ENCODE measurements at places on chromosomes 5 and 9.

- DNase-seq = no peak
These were observed 126.5 kb downstream of the MRPS30 start for GRCh38 chr5:44935262-44935661.

GRCh38 chr5:157555037-157555640 lies 20.4 kb downstream of the ADAM19 start:
- no peak for DNase-seq

DNA sequence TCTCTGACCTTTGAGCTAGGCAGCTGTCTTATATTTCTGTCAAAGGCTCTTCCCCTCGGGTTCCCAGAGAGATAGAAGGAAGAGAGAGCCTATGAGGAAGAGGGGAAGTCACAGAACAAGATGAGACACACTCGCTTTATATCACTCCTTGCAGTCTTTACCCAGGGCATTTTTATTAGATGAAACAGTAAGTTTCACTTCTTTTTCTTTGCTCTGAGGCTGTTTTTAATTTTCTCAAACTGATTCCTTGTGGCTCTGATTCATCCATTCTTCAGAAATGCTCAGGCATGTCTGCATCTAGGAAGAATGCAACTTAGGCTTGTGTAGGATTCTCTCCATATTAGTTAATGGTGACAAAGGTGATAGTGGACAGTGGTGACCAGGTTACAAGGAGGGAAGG lies 132.9 kb upstream of the CHD1 start:
- DNase-seq = no peak

DNA sequence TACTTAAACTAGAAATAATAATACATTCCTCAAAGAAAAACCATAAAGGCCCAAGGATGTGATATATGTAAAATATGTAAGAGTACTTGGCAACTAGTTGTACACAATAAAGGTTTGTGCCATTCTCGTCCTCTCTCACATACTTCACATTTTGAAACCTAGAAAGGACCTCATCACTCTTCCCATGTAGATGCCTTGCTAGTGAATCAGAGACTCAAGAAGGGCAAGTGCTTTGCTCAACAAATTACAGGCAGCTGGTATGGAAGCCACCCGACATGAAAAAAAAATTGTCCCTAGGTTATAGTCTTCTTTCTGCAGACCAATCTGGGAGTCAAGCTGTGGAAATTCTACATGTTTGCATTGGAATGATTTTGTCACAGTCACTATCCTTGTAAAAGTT lies 31.7 kb downstream of the ADRB2 start:
- DNase-seq = no peak

DNA sequence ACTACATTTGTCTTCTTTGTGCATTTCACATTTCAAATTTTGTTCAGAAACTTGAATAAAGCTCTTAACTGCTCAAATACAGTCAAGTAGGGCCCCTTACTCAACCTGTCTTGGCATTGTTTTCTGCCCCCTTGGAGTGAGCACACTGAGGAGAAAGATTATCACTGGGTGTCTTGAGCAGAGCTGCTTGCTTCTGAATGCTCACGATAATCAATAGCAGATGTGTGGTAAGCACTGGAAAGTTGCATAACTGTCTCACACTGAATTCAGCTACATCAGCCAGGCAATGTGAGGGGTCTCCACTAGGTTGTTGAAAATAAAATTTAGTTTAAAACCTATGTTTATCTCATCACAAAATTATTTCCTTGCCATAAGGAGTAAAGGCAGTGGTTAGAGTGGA lies 7.8 kb upstream of the TNFAIP8 start:
- no peak for DNase-seq

- no peak for DNase-seq
These were observed 536.0 kb downstream of the PDE4D start for GRCh38 chr5:59357381-59357977.

- peak; percentile 33 for DNase-seq
These were observed 18.0 kb downstream of the ATOX1 start for GRCh38 chr5:151740336-151740942.

GRCh38 chr5:132525299-132525724 lies 18.0 kb downstream of the IL5 start:
- no peak for DNase-seq

DNA sequence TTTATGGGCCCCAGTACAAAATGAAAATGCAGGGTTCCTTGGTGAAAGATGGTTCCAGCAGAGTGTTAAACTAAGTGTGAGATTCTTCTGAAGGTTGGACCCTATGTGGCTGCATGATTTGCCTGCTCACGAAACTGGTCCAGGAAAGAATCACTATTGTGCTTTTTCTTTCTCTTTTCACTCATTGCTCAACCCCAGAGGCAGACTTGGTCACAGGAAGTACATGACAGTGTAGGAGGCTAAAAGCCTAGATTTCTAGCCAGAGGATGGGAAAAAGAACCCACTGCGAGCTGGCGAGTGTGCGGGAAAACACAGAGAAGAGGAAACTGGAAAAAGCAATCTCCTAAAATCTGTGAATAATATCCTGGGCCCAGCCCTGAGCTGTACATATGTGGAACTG lies 18.6 kb downstream of the SLC36A2 start:
- no peak for DNase-seq

DNA sequence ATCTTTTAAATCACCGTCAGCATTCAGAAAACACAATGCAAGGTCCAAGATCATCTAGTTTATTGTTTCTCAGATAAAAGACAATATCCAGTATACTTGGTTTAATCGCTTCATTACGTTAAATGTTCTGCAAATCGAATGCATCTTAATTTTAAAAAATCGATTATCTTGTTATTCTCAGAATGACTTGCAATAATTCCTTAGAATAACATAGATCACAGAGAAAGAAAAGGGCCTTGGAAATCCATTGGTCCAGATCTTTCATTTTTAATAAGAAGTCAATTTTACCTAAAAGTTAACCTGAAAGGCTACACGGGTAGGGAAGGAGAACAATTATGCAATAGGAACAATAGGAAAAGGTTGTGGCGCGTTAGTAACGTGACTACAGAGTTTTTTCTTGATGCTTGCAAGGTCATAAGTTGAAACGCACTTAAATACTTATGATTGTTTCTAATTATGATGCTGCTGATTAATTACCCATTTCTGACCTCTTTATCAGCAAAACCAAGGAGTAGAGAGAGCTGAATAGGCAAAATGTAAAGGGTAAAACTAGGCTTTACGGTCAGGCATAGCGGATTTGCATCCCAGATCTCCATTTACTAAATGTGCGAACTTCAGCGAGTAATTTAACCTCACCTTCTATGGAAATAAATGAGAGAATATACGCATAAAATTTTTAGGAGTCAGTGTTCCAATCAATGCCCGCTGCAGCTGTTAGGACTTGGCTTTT lies 769 bp upstream of the LYRM7 start:
- no peak for DNase-seq

DNA sequence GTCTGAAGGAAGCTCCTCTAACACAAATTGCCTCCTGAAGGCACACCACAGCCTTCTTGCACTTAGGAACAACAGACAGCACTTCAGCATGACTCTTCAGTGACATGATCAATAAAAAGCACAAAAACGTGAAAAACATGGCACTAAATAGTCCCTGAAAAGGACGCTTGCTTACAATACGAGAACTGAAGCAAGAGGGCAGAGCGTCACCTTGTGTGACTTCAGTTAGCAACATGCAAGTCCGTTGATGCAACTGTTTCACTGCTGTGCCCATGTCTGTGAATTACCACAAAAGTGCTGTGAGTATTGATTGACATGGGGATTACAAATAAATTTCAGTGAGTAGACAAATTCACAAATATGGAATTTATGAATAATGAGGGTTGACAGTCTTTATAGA lies 219.9 kb upstream of the GAS1 start:
- no peak for DNase-seq

GRCh38 chr9:133740911-133741310 lies 2.8 kb upstream of the SARDH start:
- DNase-seq = no peak

DNA sequence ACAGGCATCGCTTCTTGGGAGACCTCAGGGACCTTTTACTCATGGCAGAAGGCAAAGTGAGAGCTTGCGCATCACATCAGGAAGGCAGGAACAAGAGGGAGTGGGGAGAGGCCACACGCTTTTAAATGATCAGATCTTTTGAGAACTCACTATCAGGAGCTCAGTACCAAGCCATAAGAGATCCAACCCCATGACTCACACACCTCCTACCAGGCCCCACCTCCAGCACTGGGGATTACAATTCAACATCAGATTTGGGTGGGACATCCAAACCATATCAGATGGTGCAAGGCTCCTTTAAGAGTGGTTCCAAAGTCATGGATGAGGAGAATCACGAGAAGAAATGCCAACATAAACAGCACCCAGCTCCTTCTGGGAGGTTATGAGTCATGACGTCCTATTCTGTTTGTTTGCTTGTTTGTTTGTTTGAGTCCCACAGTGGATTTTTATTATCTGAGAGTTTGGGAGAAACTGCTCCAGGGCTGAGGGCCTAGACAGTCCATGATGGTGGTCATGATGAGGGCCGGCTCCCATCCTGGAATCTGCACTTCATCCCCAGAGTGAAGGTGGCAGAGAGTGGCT lies 453.5 kb downstream of the GADD45G start:
- DNase-seq = no peak

DNA sequence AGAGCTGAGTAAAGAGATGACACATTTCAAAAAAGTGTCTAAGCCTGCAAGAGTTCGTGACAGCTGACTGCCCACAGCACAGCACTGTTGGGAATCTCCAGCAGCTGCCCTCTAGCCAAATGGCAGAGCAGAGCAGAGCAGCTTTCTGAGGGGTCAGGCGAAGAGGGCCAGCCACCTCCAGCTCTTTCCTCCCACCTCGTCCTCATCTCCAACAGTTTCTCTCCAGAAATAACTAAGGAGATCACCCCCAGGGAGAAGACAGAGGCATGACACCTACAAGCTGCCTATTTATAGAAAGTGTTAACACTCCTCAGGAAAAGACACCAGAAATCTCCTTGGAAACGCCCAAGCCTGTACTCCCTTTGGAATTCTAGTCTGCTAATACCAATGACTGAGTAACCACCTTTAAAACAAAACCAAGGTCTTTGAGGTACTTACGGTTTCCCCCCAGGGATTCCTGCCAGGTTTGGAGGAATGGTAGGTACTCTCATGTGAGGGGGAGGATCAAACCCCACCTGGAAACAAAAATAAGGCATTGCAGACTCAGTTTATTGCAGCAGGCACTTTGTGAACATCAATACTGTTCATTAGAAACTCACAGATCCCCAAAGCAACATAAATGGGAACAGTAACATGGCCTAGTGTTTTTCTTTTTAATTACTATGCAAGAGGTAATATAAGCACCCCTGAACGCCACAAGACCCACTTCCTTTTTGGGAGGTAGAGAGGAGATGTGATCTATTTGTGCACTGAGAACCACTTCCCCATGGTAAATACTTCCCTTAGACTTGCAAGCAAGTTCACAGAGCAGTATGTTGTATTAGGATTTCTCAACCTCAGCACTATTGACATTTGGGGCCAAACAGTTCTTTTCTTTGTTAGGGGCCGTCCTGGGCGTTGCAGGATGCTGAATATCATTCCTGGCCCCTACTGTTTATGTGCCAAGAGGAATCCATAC lies 79.3 kb downstream of the TLE1 start:
- no peak for DNase-seq

- no peak for DNase-seq
These were observed 6.1 kb downstream of the GARIN3 start for GRCh38 chr5:157160001-157160400.

DNA sequence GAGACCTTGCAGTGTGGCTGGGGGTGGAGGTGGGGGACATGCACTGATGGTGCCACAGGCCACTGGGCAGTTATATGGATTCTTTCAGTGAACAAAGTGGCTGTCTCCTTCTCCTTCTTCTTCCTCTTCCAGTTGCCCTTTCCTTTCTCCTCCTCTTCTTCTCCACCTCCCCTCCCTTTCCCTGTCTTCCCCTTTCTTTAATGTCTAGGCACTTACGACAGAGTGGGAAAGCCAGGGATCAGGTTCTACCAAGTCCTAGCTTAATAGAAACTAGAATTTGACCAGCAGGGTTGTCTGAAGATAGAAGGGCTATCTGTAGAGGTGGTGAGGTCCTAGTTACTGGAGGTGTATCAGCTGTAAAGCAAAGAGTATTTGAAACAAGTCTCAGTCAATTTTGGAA lies 62.8 kb downstream of the COL15A1 start:
- DNase-seq = no peak

DNA sequence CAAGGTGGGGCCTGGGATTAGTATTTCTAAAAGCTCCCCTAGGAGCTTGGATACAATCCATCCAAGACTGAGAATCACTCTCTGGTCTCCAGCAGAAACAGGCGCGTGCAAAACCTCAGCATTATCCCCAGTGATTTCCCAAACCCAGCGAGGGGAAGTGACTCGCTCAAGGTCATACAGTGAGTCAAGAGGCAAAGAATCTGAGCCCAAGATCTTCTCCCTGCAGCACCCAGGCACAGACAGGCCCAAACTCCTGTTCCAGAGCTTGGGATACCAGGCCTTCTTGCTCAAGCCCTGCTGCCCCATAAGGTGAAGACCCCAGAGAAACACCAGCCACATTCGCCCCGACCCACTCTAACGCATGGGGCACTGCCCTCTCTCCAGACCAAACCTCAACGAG lies 33.2 kb downstream of the SHB start:
- no peak for DNase-seq

- DNase-seq = no peak
These were observed 157.6 kb downstream of the ACTL7B start for GRCh38 chr9:108698231-108698630.

- DNase-seq = no peak
These were observed 14.1 kb downstream of the RGS3 start for GRCh38 chr9:113477661-113478060.

DNA sequence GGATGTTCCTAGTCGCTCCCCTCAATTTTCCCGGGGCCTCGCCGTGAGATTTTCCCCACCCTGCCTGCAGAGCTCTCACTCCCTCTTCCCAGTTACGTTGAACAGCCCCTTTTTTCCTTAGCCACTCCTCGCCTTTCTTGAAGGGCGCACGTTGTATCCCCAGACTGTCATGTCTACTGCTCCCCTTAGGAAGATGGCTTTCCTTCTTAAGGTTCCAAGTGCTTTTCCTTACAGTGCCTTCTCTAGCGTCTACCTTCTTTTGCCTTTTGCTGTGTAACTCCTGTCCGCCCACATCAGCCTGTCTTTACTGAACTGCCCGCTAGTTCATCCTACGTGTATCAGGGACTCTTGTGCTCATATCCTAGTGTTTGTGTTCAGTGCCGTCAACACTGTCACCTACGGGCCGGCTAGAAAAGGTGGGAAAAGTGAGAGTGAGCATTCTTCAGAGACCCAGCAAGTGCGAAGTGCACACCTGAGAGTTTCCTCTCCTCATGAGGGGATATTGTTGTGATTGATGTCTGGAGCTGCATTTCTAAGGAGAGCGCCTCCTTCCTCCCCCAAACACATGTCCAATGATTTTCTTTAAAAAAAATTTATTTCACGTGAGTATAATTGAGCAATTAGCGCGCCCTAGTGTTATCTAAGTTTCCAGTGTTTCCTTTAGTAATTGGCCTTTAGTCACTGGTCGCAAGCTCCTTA lies 764 bp downstream of the CAMLG start:
- DNase-seq = peak; percentile 59

DNA sequence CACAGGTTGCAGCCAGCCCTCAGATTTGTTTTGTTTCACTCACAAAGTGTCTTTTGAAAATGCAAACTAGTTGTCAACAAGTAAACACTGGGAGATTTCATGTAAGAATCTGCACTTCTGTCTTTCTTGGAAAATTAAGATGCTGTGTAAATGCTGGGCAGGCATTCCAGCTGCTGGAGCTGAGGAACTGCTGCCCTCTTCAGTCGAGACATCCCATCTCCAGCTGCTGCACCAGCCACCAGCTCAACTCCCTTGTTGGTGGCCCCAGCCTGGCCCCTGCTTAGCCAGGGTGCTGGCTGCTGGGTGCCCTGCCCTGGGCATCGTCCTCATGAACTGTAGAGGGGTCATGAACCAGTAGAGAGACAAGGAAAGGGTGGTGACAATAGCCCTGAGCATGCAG lies 33.1 kb upstream of the AFAP1L1 start:
- no peak for DNase-seq

- DNase-seq = no peak
These were observed 4.7 kb upstream of the VAV2 start for GRCh38 chr9:133996531-133997520.

Data from HuH-7.5 (cell line).